ENCODE measurements at places on chromosomes 13 and 19.

- DNase-seq, result no peak
Measured at GRCh38 chr19:36103842-36104552, 6.9 kb upstream of the OVOL3 start.

DNA sequence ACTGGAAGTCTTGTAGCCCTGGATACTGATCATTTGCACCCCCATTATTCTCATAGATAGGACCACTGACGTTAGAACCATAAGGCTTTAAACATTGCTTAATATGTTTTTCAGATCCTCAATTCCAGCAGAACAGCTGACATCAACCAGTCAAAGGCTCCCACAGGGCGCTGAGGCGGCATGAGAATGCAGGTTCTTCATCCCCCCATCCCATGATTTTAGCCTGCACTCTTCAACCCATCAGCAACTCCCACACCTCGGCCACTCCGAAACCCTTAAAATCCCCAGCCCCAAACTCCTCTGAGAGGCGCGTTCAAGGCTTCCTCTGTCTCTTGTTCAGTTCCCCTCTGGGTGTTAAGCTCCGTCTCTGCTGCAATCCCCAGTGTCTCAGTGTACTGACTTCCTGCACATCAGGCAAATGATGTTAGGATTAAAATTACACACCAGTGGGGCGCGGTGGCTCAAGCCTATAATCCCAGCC, 24.3 kb upstream of the LAMP1 start:
- DNase-seq, result no peak

DNA sequence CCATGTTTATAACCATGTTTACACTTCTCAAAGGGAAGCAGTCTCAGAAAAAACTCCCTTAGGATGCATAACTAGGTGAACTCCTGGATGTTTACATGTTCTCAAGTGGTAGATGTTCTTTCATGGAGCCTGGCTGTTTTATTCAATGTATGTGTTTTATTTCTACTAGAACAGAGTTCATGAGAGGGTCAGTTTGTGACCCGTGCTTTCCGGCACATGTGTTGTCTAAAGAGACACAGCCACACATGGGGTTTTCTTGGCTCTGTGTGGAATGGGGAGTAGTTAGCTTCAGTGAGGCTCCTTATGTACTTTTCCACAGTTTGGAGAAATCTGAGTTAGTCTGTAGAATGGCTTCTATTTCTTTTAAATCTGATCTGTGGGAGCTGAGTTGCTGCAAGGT, 60.9 kb downstream of the ATP8A2 start:
- no peak for DNase-seq

GRCh38 chr13:20492641-20493040, 33.0 kb downstream of the CRYL1 start:
- DNase-seq, result peak; percentile 34

DNA sequence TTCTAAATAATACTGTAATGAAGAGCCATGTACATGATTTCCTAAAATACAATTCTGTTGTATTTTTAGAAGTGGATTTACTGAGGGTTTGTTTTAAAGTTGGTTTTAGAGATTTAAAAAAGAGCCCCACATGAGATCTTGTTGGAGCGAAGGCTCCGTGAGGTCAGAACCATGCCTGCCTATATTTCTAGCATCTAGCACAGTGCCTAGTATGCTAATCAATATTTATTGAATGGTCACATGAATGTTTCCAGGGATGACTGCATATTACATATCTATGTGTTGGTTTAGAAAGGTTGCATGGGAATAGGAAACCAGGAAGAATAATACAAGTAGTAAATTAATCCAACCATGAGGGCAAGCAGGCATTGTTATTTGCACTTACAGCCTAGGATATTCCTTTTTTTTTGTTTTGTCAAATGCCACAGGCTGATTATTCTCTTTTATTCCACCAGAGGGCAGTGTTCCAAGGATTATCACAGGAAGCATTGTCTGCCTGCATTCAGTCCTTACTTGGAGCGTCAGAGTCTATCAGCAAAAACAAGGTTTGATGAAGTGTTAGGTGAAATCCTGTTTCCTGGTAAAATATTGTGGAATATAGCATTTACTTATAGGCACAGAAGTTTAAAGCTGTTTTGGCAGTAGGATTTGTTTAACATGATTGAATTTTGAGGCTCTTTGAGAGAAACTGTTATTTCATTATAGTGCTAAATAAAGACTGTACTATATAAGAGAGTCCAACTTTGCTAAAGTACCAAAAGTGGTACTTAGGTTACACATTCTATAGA, 46.8 kb downstream of the COG3 start:
- DNase-seq, result peak; percentile 81

DNA sequence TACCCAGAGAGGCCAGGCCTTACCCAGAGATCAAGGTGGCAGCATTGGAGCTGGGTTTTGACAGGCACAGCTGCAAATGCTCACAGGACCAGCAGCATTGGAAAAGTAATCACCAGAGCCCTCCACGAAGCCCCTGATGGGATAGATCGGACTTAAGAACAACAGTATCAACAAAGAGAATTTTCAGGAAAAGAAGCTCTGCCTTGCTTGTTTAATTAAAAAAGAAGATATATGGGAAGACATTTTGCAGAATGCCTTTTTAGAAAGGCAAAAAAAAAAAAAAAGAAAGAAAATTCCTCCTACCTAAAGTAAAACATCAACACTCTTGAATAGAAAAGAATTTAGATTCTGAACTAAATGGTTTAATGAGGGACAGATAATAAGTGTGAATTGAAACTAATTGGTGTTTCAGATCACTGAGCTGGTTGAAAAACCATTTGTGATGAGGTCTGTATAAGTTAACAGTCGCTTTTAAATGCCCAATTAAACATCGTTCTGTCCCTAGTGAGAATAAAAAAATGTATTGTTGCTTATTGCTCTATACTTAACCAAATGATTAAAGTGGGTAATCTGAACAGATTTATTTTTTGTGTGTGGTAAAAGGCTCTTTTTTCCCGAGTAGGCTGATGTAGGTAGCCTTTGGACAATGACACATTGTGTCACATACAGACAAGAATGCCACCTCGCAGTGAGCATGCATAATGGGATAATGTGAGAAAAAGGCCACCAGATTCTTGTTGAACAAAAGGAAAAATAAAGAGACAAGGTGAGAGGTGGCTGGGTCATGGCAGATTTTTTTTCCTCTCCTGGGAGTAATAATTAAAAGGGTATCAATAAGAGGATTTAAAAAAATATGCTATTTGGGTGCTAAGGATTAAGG, 93.0 kb upstream of the ARGLU1 start:
- DNase-seq, result no peak

- DNase-seq, result peak; percentile 11
Measured at GRCh38 chr13:73879346-73880015, 254.7 kb downstream of the KLF12 start.

DNA sequence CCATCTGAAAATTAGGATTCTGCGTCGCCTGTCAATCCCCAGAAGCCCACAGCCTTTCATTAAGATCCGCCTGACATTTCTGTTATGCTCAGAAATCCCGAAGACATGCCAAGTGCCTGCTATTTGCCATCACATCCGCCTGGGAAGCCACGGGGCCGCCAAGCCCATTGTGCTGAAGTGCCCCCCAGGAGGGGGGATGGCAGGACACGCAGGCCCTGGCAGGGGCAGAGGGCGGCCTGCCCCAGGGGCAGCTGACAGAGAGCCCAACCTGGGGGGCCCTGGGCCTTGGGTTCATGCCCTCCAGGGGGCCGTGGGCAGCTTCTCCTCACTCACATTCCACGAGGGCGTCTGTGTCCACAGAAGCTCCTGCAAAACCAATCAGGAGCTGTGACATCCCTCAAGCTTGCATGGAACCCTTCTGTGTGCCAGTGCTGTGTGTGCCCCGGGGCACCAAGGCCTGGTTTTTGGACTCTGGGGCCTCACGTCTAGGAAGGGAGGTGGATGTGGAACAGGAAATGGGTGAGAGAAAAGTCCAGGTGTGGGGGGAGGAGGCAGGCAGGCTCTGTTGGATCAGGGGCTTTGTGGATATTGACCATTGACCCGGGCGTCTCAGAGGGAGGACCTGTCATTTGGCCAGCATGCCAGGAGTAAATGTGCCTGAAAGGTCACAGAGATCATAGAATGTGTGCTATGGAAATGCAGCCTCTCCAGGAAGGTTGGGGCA, 122.9 kb downstream of the URI1 start:
- peak; percentile 59 for DNase-seq

GRCh38 chr13:56515441-56515840, 625.3 kb upstream of the PRR20A start:
- DNase-seq, result no peak

DNA sequence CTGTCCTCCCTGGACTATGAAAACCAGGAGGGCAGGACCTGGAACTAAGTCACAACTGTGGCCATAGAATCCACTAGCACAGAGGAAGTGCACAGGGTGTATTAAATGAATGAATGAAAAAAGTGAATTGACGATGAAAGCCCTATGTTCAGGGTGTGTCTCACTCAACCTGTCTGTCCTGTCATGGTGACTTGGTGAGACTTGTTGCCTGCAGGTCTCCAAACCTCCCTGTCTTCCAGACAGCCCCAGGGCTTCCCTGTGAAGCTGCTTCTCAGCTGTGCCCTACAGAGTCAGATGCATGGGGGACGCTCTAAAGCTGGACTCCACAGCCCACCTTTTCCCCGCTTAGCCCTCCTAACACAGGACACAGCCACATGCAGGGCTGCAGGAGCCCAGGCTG, 4.8 kb upstream of the IGFL1 start:
- no peak for DNase-seq

DNA sequence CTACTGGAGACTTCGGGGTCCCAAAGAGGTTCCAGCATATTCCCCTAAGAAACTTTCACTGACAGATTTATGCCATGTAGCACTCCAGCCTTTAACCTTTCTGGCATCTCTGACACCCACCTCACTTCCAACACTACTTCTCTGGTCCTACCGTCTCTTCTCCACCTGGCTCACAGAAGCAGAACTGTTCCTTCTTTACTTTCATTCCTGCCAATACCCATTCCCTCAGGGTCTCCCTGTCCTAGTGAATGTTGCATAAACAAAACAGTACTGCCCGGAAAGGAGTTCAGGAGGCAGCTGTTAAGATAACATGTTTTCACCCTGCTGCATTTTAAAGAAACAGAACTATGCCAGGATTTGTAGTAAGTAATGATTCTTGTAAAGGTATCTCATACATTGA, 136.0 kb upstream of the MIR17HG start:
- no peak for DNase-seq

GRCh38 chr13:102152790-102153189, 249.1 kb downstream of the FGF14 start:
- DNase-seq, result no peak

GRCh38 chr13:77866971-77867370, 51.7 kb downstream of the EDNRB start:
- DNase-seq, result no peak

GRCh38 chr13:31133621-31134020, 28.1 kb downstream of the HSPH1 start:
- DNase-seq, result no peak

DNA sequence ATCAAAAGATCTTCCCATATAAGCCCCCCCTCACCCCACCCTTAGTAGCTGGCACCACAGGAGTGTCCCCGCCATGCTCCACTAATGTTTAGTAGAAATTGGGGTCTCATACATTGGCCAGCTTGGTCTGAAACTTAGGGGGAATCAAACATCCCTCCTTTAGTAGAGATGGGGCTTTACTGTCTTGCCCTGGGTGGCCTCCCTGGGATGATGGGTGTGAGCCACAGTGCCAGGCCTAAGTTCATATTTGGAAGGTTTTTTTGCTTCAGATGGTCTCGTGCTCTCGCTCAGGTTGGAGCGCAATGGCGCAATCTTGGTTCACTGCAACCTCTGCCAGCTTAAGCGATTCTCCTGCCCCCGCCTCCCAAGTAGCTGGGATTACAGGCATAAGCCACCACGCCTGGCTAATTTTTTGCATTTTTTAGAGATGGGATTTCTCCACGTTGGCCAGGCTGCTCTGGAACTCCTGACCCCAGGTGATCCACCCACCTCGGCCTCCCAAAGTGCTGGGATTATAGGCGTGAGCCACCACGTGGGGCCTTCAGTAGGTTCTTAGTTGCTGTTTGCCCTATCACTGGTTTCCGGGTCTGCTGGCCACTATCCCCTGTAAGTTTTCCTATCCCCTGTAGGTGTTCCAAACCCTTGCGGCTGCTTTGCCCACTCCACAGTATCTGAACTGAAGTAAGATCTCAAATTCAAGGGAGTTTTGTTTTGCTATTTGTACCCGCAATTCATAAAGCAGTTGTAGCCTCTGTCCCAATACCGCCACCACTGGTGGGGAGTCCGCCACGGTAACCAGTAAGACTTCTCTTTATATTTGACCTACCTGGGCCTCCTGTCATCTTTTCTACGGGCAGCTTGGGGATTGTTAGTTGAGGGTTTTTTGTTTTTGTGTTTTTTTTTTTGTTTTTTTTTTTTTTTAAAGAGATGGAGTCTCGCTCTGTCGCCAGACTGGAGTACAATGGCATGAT, 34.1 kb downstream of the NLRP12 start:
- DNase-seq, result no peak

- DNase-seq, result no peak
Measured at GRCh38 chr19:47240556-47240955, 9.6 kb upstream of the BBC3 start.

DNA sequence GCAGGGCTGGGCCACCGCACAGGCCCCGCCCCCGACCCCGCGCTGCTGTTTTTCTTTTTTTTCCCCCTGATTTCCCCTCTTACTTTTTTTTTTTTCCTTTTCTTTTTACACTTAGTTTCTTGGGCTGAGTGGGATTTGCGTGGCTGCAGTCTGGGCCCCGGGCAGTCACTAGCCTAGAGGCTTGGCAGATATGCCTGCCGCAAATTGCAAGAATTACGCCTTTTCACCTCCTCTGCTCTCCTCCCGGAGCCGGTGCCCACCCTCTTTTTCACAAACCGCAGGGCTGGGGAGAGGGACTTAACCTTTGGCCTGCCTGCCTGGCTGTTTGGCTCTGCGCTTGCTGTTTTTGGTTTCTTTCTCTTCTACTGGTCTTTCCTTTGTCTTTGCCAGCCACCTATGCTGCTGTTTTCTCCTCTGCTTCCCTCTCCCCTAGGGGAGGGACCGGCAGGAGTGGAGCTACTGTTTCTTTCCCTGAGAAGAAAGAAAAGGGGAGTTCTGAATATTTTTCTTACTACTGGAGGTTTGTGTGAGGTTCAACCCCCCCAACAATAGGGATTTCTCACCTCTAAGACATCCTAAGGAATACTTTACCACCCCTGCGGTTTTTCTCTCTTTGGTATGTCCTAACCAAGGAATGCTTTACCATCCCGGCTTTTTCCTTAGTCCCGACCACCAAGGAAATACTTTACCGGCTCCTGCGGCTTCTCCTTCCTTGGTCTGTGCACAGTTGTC, 11.0 kb downstream of the ZNF552 start:
- DNase-seq, result peak; percentile 33

GRCh38 chr13:40776681-40777165, 5.7 kb upstream of the MRPS31 start:
- DNase-seq, result no peak

DNA sequence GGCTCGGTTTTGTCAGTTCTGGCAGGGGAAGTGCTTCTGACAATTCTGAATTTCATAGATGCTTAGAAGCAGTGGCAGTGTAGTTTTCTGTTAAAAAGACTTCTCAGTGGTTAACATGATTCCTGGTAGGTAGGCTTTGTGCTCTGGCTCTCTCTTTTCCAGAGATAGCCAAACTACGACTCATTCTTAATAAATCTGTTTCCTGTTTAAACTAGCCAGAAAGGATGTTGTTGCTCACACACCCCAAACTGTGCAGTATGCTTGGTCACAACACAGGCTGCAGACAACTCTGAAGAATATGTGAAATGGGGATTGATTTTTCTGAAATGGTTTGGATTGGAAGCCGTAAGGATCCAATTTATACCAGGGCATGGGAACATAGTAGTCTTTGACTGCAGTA, 711.5 kb downstream of the PCDH17 start:
- no peak for DNase-seq
